LHCN-M2 (cell line): ENCODE measurements at places on chromosomes 16 and 17. TPM values are rescaled to one million over a fixed set of nuclear protein-coding genes. Genes with fewer than 3 reads are reported as not detected.

TM4SF5 gene
- total RNA-seq: not detected in 2 replicates

SHCBP1 gene
- total RNA-seq: 59.4 and 67.0 TPM in 2 replicates

ITGAX gene
- total RNA-seq: not detected in 2 replicates

TNP2 gene
- total RNA-seq: not detected in 2 replicates

OTOA gene
- total RNA-seq: 0.06 TPM in 1 of 2 replicates, not detected in the other
